ENCODE measurements at places on chromosomes 5 and 9. TPM values are rescaled to one million over a fixed set of nuclear protein-coding genes. Genes with fewer than 3 reads are reported as not detected.

GRCh38 chr9:31847963-31848362, 536.5 kb upstream of the ACO1 start:
- DNase-seq, result no peak

- peak; percentile 46 for DNase-seq
Measured at GRCh38 chr9:114246558-114246957, 76.3 kb upstream of the ORM1 start.

- DNase-seq, result peak; percentile 96
Measured at GRCh38 chr9:120394058-120394669, 185.8 kb downstream of the CDK5RAP2 start.

DNA sequence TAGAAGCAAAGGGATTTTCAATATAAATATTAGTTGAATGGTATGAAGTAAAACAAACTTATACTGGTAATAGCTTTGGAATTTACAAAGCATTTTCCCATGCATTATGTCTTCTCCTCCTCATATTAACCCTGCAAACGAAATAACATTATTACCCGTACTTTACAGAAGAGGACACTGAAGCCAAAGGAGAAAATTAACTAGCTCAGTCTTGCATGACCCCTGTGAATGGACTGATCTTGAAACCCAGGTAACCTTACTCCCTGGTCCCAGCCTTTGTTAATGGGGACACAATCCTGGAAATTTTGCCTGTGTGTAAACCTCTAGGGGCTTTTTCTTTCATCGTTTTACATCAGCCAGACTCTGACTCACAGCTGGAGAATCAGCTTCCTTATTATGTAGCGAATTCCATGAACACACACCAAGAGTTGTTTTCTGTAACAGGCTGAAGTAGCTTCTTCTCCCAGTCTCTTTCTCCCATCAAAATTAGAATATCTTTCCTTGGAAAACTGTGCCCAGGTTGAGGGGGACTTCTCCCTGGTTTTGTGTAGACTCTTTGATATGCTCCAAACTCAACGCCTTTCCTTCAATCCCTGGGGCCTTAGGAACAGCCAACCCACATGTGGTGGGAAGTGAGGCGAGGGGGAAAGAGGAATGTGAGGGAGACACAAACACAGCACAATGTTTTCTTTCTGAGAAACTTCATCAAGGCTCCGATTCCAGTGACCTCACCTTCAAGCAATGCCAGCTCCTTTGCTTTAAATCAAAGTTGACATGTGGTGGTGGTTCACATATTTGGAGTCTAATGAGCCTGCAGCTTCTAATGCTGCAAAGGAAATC, 480.9 kb upstream of the PAPPA start:
- peak; percentile 99 for DNase-seq

DNA sequence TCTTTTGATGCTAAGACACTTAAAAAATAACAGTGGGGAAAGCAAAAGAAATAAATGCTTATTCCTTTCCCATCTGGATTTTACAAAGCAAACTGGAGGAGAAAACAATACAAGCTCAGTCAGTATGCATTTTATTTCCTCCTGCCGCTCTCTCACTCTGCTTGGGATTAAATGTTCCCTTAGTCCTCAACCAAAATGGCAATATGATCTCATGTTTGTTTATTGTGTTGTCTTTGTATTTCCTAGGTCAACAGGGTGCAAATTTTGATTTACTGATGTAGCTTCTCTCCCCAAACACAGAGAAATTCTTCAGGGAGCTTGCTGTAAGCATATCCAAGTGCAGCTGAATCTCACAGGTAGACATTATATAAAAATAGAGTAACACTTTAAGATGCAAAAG, 92.1 kb upstream of the ERBIN start:
- no peak for DNase-seq

DNA sequence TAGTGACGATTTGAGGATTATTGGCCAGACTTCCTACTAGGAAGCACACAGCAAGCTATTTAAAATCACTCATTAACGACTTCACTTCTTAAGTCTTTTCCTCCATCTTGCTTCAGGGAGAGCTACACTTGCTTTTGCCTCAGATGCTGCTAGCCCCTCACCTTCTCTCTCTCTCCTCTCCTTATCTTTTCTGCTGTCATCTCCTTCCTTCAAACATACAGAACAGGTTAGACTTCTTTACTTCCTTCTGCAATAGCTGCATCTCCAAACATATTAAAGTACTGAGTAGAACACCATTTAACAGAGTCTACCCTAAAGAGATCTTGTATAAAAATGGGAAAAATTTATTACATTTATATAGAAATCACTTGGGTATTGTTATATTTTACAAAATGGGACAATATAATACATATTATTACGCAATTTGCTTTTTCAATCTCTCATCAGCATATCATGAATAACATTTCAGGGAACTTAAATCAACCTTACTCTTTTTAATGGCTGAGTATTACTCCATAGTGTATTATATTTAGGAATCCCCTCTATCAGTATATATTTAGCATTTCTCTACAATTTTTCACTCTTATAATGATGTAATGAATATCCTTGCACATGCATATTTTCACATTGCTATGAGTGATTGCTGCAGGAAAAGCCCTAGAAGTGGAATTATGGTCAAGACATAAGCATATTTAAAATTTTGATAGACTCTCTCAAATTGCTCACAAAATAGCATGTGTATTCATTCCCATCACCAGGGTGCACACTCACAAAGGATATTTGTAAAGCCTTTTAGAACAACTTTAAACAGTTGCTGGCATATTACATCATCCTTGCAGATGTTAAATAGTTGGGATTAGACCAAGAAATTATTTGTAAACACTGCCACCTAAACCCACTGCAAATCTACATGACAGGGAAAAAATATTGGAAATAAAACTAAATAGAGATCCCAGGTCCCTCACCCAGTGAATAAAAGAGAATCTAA, 164.5 kb upstream of the NFIB start:
- DNase-seq, result no peak

GRCh38 chr5:150114773-150115408, 28.5 kb upstream of the CSF1R start:
- DNase-seq, result no peak

GRCh38 chr9:128556926-128557634, 4.7 kb downstream of the SPTAN1 start:
- no peak for DNase-seq

- DNase-seq, result no peak
Measured at GRCh38 chr5:179832039-179832745, 11.5 kb downstream of the SQSTM1 start.

- no peak for DNase-seq
Measured at GRCh38 chr9:76452839-76453238, 6.1 kb upstream of the GCNT1 start.

- peak; percentile 47 for DNase-seq
Measured at GRCh38 chr9:76557674-76558225, 98.8 kb downstream of the GCNT1 start.

PCDHGB6 gene
- 1.5 TPM for polyA plus RNA-seq

LHX2 gene
- polyA plus RNA-seq, result not detected

NEURL1B gene
- polyA plus RNA-seq, result 2.6 TPM

All from IMR-90 (cell line).